ENCODE measurements at places on chromosomes 4 and X.

GRCh38 chr4:101128473-101128872 lies 218.9 kb downstream of the PPP3CA start:
- no peak for DNase-seq

DNA sequence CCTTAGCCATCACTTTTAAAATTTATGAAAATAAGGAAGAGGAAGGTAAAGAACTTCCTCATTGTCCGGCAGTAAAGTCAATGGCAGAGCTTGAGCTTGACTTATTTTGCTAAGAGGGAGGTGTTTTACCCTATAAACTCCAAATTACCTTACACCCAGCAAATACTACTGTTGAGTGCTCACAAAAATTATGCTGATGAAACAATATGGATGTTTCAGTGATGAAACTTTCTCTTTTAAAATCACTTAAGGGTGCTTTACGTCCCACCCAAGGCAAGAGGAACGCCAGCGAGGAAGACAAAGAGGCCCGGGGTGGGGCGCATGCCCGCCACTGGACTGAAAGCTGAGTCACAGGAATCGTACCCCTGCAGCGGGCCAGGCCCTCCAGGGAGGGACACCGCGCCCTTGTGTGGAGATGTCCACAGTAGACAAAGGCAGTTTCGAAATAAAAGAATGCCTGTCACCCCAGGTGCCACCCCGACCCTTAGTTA lies 560 bp upstream of the TMSB4X start:
- DNase-seq, result peak; percentile 69

GRCh38 chr4:129239088-129239487 lies 143.1 kb downstream of the C4orf33 start:
- peak; percentile 77 for DNase-seq

DNA sequence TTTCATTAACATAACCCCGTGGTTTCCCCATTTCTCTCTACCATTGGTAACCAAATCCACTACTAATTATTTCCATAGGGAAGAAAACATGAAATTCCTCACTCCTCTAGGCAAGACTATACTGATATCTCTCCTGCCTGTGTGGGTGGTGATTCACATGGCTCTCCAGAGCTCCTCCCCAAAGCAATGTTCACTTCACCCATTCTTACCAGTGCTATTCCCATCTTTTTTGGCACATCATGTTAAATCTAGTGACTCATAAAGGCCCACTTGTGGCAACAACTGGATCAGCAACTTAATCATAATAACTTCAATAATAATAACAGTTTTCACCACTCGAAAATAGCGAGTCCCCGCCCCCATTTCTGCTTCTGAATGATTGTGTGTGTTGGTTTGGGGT lies 6.1 kb upstream of the HCCS start:
- DNase-seq, result peak; percentile 67

GRCh38 chrX:109840585-109840984 lies 107.5 kb upstream of the ACSL4 start:
- DNase-seq, result peak; percentile 97

DNA sequence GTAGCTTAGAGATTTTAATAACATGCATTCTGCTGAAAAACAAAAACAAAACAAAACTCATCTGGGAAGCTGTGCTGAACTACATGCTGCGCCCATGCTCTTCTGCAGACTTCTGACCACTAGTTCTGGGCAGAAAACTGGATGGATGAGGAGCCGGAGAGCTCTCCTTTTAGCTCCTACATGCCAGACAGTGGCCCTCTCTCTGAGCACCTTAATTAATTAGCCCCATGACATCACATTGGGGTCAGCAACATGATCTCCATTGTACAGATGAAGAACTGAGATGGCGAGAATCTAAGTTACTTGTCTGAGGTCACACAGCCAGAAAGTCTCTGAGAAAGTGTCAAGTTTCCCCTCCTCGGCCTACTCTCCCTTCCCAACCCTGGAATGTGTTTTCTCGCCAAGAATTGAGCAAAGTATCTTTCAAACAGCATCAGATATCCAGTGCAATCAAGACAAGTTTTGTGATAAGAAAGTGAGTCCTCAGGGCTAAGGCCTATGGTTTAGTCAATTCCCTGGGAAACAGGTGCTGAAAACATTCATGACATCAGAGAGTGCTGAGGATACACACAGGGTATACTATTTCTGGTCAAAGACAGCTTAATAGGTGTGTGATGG lies 21.6 kb downstream of the SCD5 start:
- DNase-seq, result peak; percentile 27

- peak; percentile 88 for DNase-seq
Measured at GRCh38 chrX:53263597-53264094, 17.7 kb downstream of the IQSEC2 start.

- DNase-seq, result no peak
Measured at GRCh38 chr4:20268028-20268427, 16.3 kb downstream of the SLIT2 start.

- DNase-seq, result peak; percentile 61
Measured at GRCh38 chr4:111136438-111136837, 513.6 kb upstream of the PITX2 start.

GRCh38 chr4:32172761-32173160 lies 1452.6 kb downstream of the PCDH7 start:
- DNase-seq, result peak; percentile 2

GRCh38 chr4:171718069-171718468 lies 95.1 kb upstream of the GALNTL6 start:
- no peak for DNase-seq

DNA sequence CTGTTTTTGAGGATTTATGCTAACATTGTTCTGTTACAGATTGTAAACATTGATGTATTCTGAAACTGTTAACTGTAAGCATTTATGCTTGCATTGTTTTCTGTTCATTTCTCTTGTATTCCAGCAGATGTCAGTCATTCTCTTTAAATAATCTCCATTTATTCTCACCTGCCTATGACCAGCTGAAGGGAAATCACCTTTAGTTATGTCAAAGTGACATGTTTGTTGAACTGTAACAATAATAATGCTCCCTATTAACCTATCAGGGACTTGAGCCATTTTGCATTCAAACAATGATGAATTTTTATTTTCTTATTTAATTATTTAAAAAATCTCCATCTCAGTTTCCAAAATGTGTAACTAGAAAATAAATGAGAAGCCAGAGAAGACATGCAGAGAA lies 58.0 kb downstream of the SPCS3 start:
- DNase-seq, result peak; percentile 40

DNA sequence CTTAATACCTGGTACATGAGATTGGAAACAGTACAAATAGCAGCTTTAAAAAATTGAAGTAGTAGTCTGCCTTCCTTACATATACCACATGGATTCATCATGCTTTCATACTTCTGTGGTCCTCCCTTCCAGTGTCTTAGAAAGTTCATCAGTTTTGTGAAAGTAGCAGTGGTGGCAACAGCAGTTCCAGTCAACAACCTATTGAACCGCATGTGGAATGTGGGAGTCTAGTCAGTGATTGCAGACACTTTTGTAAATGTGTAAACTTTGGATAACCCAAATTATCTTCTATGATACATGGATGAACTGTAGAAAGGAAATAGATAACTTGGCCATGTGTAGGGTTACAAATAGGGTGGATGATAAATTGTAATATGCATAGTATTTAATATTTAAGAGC lies 34.1 kb downstream of the FNIP2 start:
- DNase-seq, result no peak

DNA sequence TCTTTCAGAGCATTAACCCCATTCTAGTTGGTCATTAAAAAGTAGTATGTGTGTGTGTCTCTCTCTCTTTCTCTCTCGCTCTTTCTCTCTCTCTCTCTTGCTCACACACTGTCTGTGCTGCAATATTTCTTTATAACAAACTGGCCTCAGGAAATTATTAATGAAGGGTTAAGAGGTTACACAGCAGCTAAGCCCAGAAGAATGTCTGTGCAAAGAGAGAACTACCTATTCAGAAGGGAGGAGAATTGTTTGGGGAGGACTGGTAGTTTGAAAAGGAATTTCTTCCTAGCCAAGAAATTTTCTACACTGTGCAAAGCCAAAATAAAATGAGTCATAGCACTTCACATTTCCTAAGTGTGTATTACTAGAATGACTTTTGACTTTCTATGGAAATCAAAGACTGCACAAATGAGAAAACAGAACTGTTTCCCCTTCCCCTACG lies 22.2 kb downstream of the PDGFC start:
- DNase-seq, result peak; percentile 92

- no peak for DNase-seq
Measured at GRCh38 chr4:26361297-26361696, 40.5 kb downstream of the RBPJ start.

GRCh38 chr4:15965325-15965724 lies 2.4 kb upstream of the FGFBP2 start:
- DNase-seq, result no peak

GRCh38 chr4:2362266-2363055 lies 56.0 kb downstream of the ZFYVE28 start:
- no peak for DNase-seq

DNA sequence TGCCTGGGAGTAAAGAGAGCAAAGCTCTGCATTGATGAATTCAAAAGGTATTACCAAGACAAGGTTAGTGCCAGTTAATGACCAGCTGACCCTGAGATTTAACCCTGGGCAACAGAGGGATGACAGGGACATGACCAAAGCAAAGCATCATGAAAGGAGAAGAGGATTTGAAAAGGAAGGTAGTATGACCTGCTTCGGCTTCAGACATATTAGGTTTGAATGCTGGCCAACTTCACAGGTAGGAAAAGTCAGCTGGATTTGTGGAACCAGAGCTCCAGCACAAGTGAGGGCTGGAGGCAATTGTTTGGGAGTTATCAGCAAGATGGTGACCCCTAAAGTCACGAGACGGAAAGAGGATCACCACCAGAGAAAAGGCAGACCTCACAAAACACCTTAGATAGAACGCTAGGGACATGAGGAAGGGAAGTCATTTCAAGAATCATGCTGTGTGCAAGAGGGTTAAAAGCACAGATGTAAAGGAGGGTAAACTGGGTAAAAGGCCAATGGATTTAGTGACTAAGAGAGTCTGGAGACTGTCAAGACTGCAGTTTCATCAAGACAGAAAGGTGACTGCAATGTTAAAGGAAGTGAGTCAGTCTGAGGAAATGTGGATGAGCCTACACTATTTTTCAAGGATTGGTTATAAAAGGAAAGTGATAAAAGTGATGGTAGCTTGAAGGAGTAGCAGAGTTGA lies 45.6 kb downstream of the SH3RF1 start:
- DNase-seq, result peak; percentile 98

GRCh38 chr4:55765070-55765469 lies 54.5 kb upstream of the EXOC1L start:
- DNase-seq, result no peak

- DNase-seq, result no peak
Measured at GRCh38 chrX:137652086-137652485, 86.2 kb downstream of the ZIC3 start.

- DNase-seq, result peak; percentile 70
Measured at GRCh38 chrX:107118322-107119147, at the start of gene RBM41. Gene RBM41, minus strand, starts transcription at chrX:107118822. Its CDS starts 49 bp downstream, at chrX:107118773.

- no peak for DNase-seq
Measured at GRCh38 chr4:69773484-69773883, 13.1 kb upstream of the SULT1B1 start.

- no peak for DNase-seq
Measured at GRCh38 chr4:124937993-124938392, 225.5 kb upstream of the ANKRD50 start.

- DNase-seq, result no peak
Measured at GRCh38 chr4:4377191-4377590, 9.7 kb upstream of the NSG1 start.

GRCh38 chrX:130098210-130098552 lies 12.1 kb downstream of the ELF4 start:
- DNase-seq, result no peak

DNA sequence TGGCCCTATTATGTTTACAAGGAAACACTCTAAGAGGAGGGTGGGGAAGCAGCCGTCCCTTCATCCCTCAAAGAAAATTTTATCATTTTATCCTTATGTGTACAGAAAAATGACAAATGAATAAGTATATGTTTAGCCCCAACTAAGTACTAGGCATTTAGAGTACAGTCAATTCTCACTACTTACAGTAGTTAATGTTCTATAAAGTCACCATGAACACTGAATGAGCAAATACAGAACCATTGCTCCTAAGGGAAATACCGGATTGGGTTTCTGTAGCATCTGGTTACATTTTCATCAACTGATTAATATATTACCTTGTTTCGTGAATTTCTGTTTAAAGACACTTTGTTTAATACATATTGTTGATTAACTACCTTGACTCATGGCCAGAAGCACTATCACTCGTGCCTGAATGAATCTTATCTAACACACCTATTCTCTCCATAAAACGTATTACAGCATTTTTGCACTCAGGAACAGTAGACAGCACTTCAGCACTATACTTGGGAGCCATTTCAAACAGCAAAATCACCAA lies 109.3 kb downstream of the ASB9 start:
- no peak for DNase-seq

DNA sequence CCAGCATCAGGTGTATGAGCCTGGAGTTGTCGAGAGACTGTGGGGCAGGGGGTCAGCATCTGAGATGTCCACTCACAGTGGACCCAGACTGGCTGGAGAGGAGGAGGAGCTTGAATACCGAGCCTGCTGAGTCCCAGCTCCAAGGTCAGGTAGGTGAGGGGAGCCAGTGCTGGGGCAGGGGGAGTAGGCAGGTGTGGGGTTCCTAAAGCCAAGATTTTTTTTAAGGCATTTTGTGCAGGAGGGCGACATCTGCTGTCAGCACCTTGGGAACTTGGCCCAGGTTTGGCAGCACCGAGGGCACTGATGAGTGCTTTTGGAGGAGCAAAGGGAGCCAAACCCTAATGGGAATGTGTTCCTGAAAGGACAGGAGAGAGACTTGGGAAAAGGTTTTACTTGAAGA lies 64.2 kb upstream of the MSANTD1 start:
- no peak for DNase-seq

DNA sequence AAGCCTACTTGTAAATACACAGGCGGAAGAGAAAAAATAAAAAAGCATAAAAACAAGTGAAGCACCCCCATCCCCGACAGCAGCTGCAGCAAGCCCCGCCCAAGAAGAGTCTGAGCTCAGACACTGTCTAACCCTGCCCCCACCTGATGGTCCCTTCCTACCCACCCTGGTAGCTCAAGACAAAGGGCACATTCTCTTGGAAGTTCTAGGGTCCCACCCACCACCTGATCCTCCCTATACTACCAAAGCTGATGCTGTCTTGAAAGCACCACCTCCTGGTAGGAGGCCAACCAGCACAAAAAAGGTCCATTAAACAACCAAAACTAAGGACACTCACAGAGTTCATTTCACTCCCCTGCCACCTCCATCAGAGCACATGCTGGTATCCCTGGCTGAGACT lies 308.2 kb downstream of the KLHL13 start:
- no peak for DNase-seq

GRCh38 chr4:7375427-7375826 lies 59.3 kb downstream of the PSAPL1 start:
- peak; percentile 35 for DNase-seq

- DNase-seq, result no peak
Measured at GRCh38 chrX:125289209-125289608, 30.5 kb upstream of the TEX13C start.

GRCh38 chrX:82765811-82766210 lies 742.3 kb upstream of the POU3F4 start:
- DNase-seq, result no peak

DNA sequence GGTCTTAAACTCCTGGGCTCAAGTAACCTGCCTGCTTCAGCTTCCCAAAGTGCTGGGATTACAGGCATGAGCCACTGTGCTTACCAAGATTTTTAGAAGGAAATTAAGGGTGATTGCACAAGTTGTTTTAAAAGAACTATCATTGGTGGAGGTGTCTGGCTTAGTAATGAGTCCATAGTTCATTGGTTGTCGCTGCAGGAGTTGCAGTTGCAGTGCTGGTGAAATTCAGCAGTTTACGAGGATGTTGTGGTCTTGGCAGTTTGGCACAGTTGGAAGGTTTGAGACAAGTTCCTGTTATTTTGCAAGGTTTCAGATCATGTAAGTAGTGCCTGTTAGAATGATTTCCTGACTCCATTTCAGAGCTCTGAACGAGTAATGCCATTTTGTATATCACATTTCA lies 48.1 kb downstream of the RAB40AL start:
- DNase-seq, result no peak

GRCh38 chr4:184409911-184410692 lies 64.2 kb downstream of the IRF2 start:
- no peak for DNase-seq

All from fibroblast of mammary gland (primary cell).